Activated CD4-positive, alpha-beta T cell treated with anti-CD3 and anti-CD28 coated beads, Interleukin-2, amount 50 U/mL, for 16 hours (primary cell): ENCODE measurements at places on chromosomes 7 and 10.

- no peak for DNase-seq
Observed at GRCh38 chr10:30786131-30786530, 156.6 kb upstream of the LYZL2 start.

DNA sequence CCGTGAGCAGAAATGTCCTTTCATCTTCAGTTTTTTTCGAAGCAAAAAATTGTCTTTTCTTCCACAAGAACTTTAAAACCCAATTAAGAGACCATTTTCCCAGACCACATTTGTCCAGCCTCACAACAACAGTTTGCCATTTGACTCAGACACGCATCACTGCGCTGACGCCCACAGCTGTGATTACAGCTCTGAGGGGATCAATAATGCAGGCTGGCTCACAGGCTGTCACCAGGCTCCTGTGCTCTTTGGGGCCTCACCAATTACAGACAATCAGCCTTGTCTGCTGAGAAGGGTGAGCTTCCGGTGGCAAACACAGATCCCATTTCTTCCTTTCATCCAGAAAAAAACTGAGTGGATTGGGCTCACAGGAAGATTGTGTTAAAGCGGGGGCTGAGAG lies 33.3 kb downstream of the DDC start:
- no peak for DNase-seq

GRCh38 chr7:7321681-7322080 lies 139.3 kb downstream of the C1GALT1 start:
- DNase-seq, result no peak

GRCh38 chr7:7309203-7309602 lies 126.9 kb downstream of the C1GALT1 start:
- DNase-seq, result no peak

DNA sequence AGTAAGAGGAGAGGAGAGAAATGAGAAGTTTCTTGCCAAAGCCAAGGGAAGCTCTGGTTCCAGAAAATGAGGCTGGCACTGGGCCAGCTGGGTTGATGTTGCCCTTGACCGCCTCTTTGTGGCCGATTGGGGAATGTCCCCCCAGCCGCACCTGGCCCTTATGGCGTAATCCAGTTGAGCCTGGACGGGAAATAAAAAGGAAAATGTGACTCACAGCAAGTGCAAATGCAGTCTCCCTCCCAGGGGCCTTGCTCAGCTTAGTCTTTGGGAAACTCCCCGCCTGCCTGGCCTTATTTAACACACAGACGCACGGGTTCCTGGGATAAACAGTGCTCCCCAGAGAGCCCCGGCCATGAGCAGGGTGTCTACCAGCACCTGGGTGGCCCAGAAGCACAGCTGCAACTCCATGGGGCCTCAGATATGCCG lies 174.8 kb downstream of the KIAA1217 start:
- peak; percentile 80 for DNase-seq

DNA sequence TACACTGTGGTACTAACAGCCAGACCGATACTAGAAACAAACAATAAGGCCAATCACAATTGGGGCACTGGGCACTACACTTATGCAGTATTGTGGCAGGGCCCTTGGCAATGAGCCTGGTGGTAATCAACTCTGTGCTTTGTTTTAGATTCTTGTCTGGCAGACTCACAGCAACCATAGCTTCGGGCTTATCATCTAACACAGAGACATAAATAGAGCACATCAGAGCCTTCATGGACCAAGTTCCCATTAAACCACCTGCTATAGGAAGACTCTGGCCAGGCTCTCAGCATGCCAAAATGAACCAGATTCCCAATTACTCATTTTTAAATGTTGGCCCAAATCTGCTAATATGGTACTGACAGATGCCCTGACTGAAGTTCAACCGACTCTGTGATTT lies 218.6 kb downstream of the DGKI start:
- no peak for DNase-seq

DNA sequence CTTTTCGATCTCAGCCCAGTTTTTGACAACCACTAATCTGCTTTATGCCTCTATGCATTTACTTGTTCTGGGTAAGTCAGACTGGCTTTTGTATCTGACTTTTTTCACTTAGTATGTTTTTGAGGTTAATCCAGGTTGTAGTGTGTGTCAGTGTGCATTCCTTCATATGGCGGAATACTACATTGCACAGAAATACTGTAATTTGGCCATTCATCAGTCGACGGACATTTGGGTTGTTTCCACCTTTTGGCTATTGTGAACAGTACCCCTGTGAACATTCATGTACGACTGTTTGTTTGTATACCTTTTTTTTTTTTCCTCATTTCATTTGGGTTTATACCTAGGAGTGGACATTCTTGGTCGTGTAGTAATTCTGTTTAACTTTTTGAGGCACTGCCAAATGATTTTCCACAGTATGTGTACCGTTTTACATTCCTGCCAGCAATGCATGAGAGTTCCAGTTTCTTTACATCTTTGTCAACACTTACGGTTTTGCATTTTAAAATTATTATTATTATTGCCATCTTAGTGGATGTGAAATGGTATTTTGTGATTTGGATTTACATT lies 57.4 kb downstream of the MKLN1 start:
- DNase-seq, result no peak

GRCh38 chr10:116961406-116962251 lies 43.4 kb downstream of the SHTN1 start:
- DNase-seq, result no peak

DNA sequence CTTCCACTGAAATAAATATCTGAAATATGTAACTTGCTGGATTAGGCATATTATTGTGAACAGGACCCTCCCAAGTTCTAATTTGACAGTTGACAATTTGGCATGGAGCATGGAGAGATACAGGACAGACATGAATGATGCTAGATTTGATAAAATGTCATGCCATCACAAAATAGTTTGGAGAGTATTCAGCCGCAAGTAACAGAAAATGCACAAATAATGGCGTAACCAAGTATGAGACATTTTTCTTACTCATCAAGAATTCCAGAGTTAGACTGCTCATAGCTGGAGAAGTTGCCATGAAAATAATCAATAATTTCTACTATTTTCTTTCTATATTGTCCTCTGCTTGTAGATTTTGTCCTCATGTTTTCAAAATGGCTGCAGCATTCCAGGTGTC lies 45.5 kb upstream of the GPAM start:
- no peak for DNase-seq

DNA sequence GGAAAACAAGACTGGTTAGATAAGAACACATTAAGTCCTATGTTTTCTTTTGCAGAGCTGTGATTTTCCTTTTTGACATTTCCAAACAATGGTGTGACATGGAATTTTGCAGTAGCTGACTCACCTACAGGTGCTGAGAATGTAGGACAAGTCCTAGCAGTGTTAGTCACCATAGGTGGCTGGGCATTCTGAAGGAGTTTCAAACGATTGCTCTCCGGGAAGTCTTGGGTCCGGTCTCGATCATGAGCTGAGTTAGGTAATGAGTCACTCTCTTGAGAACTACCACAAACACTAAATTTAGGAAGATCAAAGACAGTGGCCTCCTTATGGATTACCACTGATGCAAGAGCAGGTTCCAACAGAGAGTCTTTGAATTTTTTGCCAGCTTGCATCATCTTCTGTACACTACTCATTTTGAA lies 3.6 kb downstream of the FIGNL1 start:
- peak; percentile 76 for DNase-seq

- DNase-seq, result no peak
Observed at GRCh38 chr7:109879287-109879828, 1211.6 kb upstream of the LRRN3 start.

DNA sequence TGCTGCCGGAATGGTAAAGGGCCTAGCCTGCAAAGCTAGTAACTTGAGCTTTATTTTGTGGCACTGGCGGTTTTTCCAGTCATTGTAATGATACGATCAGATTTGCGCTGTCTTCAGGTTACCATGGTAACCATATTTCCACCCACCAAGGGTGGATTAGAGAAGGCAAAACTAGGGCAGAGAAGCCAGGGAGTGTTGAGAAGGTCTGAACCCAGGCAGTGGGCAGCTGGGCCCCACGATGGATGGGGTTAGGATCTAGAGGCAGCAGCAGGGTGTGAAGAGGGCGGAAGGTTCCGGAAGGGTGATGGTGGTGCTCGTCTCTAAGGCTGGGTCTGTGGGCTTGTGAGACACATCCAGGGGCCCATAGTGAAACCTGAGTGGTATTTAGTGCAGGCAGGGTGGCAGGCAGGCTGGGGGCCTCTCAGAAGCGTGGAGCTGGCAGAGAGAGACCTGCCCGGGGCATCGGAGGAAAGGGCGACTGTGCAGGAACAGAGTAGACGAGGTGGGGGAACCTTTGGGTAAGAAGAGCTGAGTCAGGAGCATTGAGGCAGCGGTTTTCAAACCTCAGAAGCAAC lies 87.9 kb upstream of the GTF2I start:
- peak; percentile 48 for DNase-seq

DNA sequence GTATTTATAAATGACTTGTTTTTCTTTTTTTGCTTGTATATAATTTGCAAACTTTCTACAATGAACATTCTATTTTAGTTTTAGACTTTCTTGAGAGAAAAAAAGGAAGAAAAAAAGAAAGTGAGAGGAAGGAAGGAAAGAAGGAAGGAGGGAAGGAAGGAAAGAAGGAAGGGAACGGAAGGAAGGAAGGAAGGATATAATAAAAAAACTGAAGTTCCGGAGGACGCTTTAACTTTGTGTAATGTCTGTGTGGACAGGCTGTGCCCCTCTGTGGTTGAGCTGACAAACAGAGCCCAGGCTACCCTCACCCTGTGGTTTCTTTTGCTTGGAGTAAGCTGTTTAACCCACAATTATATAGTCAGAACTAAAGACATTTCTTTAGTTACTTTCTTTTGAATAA lies 108.7 kb downstream of the SEMA3D start:
- DNase-seq, result no peak

DNA sequence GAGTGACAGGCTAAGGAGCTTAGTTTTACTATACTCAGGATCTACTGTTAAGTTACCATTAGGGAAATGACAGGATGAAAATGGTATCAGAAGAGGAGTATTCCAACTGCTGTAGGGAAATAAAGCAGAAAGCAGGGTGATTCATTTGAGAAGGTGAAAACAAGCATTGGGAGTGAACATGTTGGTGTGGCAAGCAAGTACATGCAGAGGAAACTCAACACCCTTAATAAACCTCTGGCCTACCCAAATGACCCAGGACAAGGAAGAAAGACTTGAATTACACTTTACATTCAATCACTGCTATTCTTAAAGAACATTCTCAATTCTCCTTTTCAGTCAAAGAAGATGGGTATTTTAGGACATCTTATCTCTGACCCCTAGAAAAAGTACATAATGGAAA lies 28.7 kb downstream of the ERLIN1 start:
- no peak for DNase-seq

DNA sequence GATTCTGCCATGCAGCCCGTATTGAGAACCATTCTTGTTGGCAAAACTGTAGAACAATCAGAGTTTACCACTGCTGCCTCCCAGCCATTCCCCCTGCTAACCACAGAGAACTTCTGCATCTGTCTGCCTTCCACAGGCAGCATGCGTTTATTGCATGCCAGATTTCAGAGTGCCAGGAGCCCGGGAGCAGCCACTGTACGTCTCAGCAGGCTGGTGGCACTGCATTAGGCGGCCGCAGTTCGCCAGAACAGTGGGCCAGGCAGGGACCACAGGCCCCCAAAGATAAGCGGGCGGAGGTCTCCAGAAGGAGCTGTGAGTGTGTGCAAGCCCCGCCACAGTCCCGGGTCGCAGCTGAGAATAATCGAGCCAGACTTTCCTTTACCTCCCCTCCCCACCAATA lies 31.8 kb downstream of the ZNF467 start:
- DNase-seq, result no peak

- peak; percentile 60 for DNase-seq
Observed at GRCh38 chr10:110512461-110513187, 14.9 kb downstream of the DUSP5 start.

- no peak for DNase-seq
Observed at GRCh38 chr10:17564911-17565310, 52.3 kb downstream of the HACD1 start.

GRCh38 chr10:77077316-77077945 lies 560.2 kb downstream of the KCNMA1 start:
- DNase-seq, result no peak

DNA sequence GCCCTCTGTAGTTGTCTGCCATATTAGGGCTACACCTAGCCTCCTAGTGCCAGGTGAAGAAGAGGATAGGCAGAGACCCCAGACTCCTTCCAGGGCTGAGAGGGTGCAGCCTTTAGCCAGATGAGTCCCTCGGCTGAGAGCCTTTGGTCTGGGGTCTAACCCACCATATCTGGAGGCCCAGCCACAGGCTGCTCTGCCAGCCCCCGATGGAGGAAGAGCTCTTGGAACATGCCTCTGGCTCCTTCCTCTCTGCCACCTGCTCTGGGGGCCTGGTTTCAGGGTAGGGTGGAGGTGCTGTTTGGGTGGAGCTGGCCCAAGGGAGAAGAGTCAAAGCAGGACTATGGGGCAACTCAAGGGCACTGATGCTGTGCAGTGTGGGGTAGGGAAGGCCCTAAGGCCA lies 1.4 kb downstream of the LRRC18 start:
- no peak for DNase-seq

- no peak for DNase-seq
Observed at GRCh38 chr10:113356794-113357680, 195.8 kb upstream of the HABP2 start.

DNA sequence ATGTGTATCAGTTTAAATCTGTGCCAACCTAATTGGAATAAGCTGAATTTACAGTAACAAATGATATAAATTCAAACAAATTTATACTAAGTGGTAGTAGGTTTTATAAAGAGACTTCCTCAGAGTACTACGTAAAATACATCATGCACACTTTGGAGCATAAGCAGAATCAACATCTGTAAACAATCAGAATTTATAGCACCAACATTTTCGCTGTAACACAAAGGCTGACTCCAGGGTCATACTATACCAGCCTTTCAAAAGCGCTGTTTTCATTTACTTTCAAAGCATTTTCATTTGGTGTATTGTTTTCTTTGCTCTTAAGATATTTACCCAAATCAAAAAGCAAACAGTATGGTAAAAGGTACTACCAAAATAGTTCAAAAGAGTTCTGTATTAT lies 29.3 kb upstream of the TMEM168 start:
- DNase-seq, result no peak

- DNase-seq, result peak; percentile 3
Observed at GRCh38 chr7:51017576-51018535, 235.2 kb upstream of the GRB10 start.

DNA sequence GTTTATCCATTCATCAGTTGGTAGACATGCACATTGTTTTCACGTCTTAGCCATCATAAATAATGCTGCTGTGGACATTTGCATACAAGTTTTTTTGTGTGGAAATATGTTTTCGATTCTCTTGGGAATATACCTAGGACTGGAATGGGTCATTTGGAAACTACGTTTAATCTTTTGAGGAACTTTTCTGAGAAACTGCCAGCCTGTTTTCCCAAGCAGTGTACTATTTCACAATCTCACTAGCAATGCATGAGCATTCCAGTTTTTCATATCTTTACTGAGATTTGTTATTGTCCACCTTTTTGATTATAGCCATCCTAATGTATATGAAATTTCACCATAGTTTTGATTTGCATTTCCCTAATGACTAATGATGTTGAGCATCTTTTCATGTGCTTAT lies 95.7 kb upstream of the JAZF1 start:
- DNase-seq, result no peak

DNA sequence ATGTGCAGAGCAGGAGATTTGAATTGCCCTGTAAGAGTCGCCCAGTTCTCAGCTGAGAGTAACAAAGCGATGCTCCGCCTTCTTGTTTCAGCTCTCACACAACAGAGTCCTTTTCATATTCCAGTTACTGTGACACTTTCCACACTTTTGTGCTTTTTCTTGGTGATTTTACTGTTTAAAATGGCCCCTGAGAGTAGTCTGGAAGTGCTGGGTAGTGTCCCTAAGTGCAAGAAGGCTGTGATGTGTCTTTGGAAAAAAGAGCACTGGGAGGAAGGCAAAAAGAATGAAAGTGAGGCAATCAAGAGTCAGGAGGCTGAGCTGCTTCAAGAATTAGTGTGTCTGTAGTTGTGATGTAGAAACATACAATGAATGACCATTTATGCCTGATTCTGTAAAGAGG lies 201.2 kb upstream of the SEMA3E start:
- DNase-seq, result no peak
